ENCODE measurements at places on chromosomes 6 and 20.

- DNase-seq, result no peak
Observed at GRCh38 chr6:127102299-127102698, 16.2 kb upstream of the RSPO3 start.

GRCh38 chr20:44650771-44651433, 597 bp downstream of the ADA start:
- DNase-seq, result no peak

DNA sequence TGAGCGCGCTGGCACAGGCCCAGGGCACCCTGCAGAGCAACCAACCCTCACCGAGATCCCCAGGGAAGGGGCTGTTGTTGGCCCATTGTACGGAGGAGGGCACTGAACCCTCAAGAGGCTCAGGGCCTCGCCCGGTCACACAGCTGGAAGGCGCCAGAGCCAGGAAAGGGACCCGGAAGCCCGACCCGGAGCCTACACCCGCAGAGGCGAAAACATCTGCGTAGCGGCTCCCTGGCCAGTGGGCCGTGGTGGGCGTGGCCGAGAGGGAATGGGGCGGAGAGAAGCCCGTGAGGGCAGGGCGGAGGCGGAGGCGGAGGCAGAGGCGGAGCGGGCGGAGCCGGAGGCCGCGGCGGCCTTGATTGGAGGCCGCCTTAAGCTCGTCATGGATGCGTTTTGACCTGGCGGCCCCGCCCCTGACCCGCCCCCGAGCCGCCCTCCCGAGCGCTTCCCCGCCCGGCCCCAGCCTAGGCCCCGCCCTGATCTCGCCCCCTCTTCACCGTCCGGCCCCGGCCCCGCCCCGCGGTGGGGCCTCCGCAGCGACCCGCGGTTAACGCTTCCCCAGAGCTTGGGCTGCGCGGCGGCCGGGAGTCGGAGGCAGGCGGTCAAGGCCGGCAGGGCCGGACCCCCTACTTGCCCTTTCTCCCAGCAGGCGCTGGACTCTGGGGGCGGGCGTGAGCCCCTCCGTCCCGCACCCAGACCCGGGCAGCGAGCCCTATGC, 2.1 kb upstream of the MRGBP start:
- DNase-seq, result peak; percentile 95

GRCh38 chr20:57938158-57939108, 228.6 kb upstream of the PMEPA1 start:
- no peak for DNase-seq

GRCh38 chr20:2261046-2261485, 34.7 kb upstream of the TGM3 start:
- DNase-seq, result no peak

- DNase-seq, result no peak
Observed at GRCh38 chr20:17752459-17752858, 52.7 kb downstream of the BANF2 start.

DNA sequence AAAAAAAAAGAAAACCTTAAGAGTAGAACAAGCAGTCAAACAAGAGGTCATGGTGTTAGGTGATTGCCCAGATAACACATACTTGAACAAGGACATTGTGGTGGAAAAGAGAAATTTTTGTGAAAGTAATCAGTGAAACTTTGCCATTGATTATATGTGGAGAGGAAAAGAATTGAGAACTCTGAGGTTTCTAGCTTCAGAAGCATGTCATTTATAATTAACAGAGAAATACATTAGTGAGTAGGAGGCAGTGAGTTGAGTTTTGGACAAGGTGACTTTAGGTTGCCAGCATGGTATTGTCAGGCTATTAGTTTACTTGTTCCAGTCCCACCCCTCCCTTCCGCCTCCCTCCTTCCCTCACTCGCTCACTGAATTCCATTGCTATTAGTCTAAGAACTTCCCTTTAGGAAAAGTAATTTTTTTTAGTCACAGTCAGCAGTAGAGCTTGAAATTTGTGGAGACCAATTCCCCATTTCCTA, 17.2 kb downstream of the TAB2 start:
- no peak for DNase-seq

GRCh38 chr6:139058029-139058428, 29.5 kb downstream of the ABRACL start:
- DNase-seq, result no peak

- DNase-seq, result no peak
Observed at GRCh38 chr20:23081263-23081819, 4.8 kb downstream of the CD93 start.

DNA sequence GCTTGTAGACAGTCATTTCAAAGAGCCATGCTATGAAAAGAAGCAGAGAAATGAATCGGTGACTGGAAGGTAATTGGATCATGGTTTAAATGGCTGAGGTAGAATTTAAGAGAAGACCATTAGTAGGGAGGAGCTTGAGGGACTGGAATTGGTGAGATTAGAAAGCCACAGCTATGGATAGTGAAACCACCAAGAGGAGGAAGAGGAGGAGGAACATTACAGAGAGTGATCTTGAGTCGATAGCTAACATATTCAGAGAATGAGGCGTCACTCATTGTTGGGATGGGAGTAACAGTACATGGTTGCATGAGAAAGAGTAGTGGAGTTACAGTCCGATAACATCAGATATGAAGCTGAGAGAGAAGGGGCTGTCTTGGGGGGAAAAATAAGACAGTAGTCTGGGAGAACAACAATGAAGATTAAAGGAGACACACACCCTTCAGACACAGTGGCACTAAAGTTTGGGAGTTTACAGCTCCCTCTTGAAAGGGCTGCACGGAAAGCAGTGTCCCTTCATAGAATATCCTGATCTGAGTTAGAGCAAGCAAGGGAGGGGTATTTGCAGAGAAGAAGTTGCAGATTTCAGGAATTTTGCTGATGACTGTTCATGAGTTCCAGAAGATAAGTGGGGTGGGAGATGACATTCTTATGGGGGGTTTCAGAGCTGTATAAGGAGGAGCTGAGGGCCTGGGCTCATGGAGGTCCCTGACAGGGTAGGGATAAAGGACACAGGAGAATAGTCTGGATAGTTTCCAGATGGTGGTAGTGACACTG, 15.1 kb upstream of the LAMP5 start:
- no peak for DNase-seq

DNA sequence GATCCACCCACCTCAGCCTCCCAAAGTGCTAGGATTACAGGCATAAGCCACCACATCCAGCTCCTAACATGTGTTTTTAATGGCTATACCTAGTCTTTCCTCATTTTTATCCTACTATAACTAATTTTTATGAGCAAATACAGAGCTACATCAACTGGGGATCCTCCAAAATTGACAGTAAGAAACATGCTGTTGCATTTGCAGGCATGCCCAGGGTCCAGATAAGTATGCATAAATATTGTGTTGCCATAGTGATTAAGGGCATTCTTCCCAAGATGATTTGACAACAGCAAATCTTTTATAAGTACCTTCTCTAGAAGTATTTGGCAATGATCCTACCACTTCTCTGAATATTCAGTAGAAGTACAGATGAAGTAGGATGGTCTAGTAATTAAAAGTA, 41.9 kb upstream of the MOXD1 start:
- DNase-seq, result no peak

DNA sequence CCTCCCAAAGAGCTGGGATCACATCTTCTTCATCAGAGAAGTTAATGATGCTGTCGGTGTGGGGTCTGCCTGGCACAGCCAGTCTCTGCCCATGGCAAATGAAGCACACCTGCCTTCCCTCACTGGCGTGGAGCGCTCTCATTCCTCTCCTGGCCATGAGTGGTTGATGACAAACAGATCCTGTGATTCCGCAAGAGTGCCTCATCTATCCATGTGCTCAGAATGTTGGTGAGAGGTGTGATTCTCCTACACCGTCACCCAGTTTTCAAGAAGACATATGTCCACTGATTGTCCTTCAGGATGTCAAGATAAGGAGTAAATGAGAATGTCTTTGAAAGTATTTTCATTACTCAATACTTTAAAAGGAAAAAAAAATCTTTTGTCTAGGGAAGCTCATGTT, 97.5 kb upstream of the GGTLC1 start:
- DNase-seq, result no peak

DNA sequence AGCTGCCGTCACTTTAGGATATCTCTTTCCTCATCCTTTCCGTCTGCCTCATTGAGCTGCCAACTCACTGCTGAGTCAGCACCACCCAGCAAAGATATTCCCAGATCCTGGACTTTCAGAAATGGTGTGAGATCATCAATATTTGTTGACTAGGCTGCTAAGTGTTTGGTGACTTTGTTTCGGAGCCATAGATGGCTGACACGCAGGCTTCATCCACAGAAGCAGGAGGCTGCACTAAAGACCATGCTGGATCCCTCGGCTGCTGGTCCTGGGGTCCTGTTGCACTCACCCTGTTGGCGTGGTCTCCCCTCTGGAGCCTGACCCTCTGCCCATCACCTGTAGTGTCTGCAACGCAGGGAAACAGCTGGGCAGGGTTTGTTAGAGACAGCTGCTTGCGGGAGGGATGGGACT, 96.5 kb downstream of the ERMARD start:
- no peak for DNase-seq

- no peak for DNase-seq
Observed at GRCh38 chr6:17267566-17267965, 13.6 kb upstream of the RBM24 start.

- peak; percentile 55 for DNase-seq
Observed at GRCh38 chr6:39189915-39190544, 39.2 kb downstream of the KCNK5 start.

DNA sequence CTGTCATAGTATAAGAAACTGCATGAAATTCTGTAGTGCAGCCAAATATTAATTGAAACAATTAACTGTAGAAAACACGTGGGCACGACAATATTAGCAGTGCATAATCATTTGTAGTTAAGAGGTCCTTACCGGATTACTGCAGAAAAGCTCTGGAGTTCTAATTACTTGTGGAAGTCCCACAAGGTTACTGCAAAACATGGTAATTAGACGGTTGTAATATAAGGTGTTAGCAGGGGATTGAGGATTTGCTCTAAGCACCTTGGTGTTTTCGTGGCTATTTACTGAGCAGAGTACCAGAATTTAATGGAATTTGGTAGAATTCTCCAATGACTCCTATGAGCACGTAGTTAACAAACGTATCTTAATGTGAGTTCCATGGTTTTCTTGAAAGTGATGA, 473.6 kb upstream of the AGPAT4 start:
- no peak for DNase-seq

DNA sequence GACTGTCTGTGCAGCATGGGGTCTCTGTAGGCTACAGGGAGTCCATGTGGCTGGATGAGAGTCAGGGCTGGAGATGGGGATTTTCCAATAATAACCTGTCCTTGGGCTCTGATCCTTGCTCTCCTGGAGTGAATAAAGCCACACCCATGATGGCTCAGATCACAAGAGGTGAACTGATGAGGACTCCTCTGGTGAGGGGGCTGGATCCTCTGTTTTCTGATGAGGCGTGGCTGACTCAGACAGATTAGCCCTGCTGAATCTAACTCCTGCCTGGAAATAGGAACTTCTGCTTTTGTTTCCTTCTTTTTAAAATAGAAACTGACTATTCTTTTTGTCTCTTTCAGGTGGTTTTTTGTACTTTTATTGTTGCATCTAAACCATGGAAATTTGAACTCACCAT, 27.0 kb downstream of the CST9L start:
- no peak for DNase-seq

- DNase-seq, result no peak
Observed at GRCh38 chr6:21071780-21072468, 521.6 kb upstream of the SOX4 start.

- DNase-seq, result no peak
Observed at GRCh38 chr6:118408863-118409262, 139.2 kb upstream of the PLN start.

DNA sequence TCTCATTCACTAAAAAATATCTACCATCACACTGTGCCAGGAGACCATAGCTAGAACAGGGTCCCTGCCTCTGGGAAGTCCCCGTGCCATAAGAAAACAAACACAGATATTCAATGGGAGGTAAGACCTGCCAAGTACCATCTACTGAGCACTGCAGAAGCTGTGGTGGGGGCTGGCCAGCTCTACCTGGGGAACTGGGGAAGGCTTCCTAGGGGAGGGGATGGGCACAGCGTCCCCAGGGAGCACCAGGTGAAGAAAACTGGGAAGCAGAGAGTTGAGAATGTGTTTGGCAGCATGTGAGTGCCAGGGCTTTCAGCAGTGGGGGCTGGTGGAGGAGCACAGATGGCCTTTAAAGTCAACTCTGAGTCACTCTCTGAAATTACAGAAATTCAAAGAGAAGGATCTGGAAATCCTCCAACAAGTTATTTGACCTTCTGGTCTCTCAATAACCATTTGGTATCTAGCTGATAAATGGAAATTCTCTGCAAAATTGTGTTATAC, 85.2 kb downstream of the SHLD1 start:
- no peak for DNase-seq

DNA sequence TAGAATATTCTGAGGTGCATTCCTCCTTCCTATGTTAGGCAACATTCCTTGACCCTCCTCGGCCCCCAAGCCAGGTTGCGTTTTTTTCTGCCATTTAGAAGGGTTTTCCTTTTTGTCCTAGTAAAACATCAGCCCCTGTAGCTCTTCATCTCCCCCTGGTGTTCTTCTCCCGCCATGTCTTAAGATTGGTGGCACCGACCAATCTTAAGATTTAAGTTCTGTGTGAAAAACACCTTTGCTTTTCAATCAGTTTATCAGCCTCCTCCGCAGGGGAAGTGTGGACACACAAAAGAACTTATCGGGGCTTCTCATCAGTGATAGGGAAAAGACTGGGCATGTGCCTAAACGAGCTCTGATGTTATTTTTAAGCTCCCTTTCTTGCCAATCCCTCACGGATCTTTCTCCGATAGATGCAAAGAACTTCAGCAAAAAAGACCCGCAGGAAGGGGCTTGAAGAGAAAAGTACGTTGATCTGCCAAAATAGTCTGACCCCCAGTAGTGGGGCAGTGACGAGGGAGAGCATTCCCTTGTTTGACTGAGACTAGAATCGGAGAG, 719 bp upstream of the EDN1 start:
- DNase-seq, result peak; percentile 86

DNA sequence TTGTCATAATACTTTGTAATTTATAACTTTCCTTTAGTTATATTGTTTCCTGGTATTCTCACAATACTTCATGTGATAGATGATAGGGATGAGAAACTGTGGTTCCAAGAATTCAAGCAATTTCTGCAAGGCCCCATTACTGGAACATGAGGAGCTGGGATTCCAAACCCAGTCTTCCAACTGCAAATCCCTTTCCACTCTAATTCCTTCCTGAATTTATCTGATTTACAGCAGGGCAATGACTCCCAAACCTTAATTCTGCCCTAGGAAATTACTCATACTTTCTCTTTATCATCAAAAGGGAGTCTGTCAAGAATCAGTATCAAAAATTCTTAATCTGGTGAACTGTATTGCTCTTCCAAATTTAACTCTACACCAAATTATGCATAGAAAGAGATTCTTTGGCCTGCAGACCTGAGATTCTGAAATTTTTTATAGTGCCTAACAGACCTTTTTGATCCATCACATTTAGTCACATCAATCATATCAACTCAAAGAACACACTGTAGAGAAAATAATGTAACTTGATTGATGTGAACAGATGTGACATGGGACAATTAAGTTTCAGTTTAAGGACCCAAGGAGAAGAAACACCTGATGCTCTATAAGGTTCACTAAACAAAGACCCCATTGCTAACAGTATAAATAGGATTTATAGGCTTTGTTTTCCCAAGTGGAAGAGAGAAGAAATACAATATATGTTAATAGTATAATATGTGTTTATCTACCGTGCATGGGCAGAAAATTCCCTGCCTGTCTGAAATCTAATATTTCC, 41.5 kb upstream of the GJA1 start:
- DNase-seq, result no peak

GRCh38 chr6:125781314-125781868, 9.4 kb upstream of the NCOA7 start:
- no peak for DNase-seq
